Kidney glomerular epithelial cell (primary cell): ENCODE measurements at places on chromosomes 5 and 9.
A peak's percentile ranks its signal among the peaks of the same experiment; 100 is the strongest.

GRCh38 chr9:35746583-35746982 lies 2.4 kb downstream of the GBA2 start:
- no peak for DNase-seq

GRCh38 chr5:6676702-6677101 lies 36.5 kb upstream of the TENT4A start:
- DNase-seq: no peak

GRCh38 chr9:1722404-1722803 lies 292.7 kb upstream of the SMARCA2 start:
- no peak for DNase-seq

GRCh38 chr9:129459547-129460322 lies 161.2 kb downstream of the C9orf50 start:
- no peak for DNase-seq

- no peak for DNase-seq
Observed at GRCh38 chr5:59864718-59865117, 28.8 kb downstream of the PDE4D start.

GRCh38 chr5:43137326-43137725 lies 16.6 kb downstream of the ZNF131 start:
- no peak for DNase-seq

- DNase-seq: no peak
Observed at GRCh38 chr5:100757618-100758017, 145.5 kb downstream of the ST8SIA4 start.

DNA sequence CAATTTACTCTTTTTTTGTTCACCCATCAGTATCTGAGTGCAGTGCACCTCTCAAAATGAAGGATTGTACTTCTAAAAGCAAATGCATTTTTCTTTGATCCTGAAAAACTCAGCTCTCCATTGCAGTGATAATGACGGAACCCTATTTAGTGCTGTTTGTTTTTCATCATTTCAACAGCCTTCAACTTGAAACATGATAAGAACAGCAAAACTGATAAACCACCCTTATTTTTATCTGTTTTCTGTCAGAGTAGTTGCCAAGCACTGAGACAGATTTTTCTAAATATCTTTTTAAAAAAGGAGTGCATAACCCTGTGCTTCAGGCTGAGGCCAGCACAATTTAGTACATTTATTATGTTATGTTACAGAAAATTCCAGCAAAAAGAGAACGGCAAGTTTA lies 549.8 kb upstream of the DMAC1 start:
- no peak for DNase-seq

DNA sequence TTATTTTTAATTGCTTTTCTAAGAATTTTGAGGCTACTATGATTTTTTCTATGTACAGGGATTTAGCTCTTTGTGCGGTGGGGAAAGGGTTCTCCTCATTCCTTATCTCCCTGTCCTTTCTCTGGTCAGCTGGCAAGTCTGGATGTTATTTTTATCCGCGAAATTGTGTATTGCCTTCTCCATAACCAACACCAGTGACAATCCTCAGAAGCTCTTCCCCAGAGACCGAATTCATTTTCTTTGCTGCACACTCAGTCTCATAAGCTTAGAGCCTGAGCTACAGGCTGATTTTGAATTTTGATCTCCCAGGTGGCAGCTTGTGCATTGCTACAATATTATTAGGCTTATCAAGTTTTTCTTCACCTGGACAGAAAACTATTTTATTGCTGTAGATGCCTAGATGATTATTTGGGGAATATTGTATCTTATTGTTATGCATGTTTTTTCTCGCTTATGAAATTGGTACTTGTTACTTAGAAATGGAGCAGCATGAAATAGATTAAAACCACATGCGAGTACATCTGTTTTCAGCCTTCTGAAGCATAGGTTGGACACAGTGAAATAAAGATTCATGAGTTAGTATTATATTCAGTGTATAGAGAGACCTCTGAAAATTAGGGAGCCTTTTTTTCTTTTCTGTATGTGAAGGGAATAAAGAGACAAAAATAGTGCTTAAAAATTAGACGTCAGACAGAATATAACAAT lies 27.3 kb downstream of the CPEB4 start:
- DNase-seq: no peak

- no peak for DNase-seq
Observed at GRCh38 chr9:104568868-104569267, at the start of gene OR13C8. Gene OR13C8 (plus strand): TSS chr9:104569168. CDS start chr9:104569168, 0 bp downstream.

DNA sequence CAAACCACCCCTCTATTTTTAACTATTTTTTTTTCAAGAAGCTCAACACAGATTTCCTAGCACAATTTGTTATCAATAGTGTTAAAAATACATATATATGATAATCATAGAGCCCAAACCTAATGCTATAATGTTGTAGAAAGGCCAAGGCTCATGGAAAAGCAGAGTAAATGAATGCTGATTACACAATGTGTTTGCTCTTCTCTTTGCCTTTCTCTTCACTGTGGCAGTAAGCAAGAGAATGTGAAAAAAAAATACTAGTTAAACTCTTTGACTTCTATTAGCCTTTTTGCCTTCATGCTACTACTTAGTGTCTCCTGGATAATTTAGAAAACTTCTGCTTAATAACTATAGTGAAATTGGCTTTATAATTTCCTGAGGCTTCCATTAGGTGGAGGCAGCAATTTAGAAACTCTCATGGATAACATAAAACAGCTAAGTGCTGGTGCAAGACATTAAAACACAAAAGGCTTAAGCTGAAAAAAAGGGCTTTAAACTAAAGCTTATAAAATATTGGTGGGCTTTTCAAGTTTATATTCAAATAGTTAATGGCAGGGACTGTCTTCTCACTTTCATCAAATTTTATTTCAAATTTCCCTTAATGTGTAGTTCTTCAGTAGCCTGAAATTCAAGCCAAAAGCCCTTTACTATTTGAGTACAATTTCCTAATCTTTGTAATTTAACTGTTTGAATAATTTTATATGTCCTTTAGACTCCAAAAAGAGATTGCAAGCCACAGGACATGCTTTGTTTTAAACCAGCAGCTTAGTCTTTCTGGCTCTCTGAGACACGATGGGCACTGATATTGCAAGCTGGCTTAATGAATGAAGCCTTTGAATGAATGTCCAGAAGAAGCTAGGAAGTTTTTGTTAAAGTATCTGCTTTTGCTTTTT lies 2031.8 kb upstream of the CDH6 start:
- DNase-seq: no peak

GRCh38 chr9:129290606-129291005 lies 112.5 kb upstream of the IER5L start:
- no peak for DNase-seq

DNA sequence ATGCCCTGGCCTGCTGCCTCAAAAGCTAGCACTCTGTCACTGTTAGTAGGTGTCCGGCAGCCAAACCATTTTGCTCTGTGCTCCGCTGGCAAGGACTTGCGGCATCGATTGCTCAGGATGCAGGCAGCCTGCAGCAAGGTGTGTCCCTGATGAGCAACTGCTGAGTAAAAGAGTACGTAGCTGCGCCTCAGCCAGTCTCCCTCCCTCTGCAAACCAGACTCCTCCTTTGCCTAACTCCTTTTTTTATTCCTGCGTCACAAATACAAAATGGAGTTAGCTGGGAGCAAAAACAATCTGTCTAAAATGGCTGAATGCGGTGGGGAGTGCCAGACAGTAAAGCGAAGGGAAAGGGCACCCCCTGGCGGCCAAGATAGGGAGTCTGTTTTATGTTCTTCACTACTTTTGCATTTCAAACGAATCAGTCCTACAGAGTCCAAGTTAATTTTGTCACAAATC lies 61.1 kb downstream of the DIAPH1 start:
- peak; percentile 95 for DNase-seq

GRCh38 chr5:136375920-136376319 lies 10.6 kb upstream of the TRPC7 start:
- peak; percentile 87 for DNase-seq

DNA sequence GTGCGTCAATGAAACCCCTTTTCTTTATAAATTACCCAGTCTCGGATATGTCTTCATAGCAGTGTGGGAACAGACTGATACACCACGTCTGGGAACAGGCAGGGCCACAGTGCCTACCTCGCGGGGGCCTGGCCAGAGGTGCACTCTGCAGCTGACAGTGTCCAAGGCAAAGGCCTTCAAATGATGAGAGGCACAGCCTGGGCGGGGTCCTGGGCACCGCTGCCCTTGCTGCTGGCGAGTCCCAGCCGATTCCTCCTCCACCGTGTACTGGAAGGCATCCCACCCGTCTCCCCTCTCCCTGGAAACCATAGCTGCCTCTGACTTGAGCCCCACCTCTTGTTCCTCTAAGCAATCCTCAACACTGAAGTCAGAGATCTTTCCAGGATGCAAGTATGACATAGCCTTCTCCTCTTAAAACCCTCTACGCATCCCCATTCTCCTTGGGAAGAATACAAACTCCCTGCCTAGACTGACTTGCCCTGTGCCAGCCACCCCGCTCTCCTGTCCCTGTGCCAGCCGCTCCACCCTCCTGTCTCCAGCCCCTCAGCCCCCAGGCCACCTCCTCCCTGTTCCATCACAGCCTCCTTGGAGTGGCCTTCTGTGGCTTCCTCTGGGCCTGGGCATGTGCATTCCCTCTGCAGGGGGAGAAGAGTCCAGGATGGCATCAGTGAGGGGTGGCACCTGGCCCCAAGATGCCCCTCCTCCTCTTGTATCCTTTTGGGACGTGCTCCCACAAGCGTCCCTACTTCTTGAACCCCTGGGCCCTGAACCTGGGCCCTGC lies 8.1 kb upstream of the COL5A1 start:
- no peak for DNase-seq

DNA sequence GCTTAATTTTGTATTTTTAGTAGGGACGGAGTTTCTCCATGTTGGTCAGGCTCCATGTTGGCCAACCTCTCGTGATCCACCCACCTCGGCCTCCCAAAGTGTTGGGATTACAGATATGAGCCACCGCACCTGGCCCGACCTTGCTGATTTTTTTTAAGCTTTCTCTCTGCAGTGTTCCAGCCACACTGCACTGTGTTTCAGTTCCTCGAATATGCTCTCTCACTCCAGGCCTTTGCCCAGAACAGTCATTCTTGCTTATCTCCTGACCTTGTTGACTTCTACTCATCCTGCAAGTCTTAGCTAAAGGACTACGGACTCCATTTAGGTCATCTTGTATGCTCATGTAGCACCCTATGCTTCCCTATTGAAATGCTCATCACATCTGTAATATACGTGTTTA lies 3.3 kb downstream of the SNAPC3 start:
- no peak for DNase-seq

DNA sequence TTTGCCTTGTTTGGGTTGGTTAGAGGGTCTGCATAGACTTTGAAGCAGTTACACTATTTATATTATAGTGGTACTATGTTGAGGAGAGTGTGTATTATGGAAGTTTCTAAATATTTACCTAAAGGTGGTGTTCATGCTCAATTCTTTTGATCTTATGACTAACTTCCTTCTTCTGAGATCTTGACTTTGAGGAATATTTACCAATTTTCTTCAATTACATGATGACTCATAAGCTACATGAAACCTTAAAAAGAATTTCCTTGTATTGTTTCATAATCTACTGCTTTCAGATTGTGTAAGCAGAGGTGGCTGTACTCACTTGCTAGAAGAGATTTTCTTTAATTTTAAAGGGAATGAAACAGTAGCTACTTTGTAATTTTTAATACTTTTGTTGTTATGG lies 276.1 kb downstream of the TAF11L14 start:
- no peak for DNase-seq

GRCh38 chr9:13278023-13278367 lies 1.5 kb downstream of the MPDZ start:
- no peak for DNase-seq

- no peak for DNase-seq
Observed at GRCh38 chr5:151800532-151800931, 28.8 kb downstream of the G3BP1 start.

DNA sequence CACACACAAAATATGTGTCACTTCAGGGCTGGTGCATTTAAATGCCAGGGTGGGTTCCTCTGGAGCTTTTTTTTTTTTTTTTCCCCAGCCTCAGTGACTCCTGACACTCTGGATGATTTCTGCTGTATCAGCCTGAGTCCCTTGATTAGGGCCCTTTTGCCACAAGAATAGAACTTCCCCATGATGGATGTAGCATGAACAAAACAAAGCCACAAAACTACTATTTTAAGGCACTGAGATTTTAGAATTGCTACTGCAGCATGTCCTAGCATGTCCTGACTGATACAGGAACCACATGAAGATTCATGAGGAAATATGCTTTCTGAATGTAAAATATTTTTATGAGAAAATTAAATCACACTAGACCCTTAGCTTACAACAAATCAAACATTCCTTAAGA lies 13.9 kb upstream of the ADGRD2 start:
- no peak for DNase-seq

GRCh38 chr5:158435161-158435616 lies 576.2 kb upstream of the CLINT1 start:
- DNase-seq: peak; percentile 73

DNA sequence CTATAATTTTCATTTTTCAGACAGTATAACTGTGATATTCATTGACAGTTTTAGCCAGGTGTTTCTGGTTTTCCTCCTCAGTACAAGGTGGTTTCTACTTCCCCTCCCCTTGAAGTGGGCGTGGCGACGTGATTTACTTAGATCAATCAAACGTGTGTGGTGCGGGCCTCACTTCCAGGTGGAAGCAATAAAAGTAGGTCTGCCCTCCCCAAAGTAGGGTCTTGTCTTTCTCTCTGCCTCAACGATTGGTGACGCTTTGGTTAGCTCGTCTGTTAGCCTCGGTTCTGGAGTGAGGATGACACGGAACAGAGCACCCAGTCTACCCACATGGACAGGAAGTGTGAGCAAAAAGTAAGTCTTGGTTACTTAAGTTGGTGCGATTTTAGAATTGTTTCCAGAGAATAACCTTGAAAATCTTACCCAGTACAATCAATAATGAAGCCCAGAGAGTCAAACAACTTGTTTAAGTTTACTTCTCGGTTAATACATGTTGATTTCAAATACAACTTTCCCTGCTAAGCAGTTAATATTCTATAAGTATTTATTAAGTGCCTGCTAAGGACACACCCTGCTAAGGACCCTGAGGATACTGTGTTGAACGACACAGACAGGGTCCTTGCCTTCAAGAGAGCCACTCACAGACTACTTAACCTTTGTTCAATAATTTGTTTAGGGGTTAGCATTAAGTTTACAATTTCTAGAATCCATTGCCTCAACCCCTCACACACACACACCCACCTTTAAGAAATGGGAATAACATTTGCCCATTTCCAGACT lies 48.4 kb downstream of the COX7C start:
- DNase-seq: no peak

- no peak for DNase-seq
Observed at GRCh38 chr9:118586978-118587377, 782.3 kb downstream of the BRINP1 start.

- DNase-seq: no peak
Observed at GRCh38 chr5:121668635-121669034, 183.0 kb upstream of the FTMT start.

GRCh38 chr5:33167541-33167940 lies 273.2 kb upstream of the TARS1 start:
- no peak for DNase-seq
